Activated T-cell treated with anti-CD3 and anti-CD28 coated beads, Interleukin-2, amount 50 U/mL, for 48 hours (primary cell): ENCODE measurements at places on chromosomes 7 and 10.

DNA sequence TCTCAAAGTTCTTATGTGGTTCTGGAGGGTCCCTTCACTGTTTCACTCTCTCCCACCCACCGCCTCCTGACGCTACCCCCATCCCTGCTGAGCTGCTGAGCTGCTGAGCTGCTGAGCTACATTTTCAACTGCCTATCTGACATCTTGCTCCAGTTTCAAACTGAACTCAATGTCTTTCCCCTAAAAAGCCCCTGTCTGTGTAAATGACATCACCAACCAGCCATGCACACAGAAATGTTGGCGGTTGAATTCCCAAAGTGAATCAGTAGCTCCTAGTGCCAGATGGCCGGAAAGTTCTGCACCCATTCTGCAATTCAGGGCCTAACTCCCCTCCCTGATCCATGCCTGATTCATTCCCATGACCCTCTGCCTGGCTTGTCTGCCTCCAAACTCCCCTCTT lies 71.2 kb downstream of the WNT2 start:
- DNase-seq: no peak

GRCh38 chr7:93563584-93563983 lies 10.9 kb downstream of the CALCR start:
- no peak for DNase-seq

GRCh38 chr10:6401558-6402348 lies 178.3 kb downstream of the PRKCQ start:
- DNase-seq: peak; percentile 63

- DNase-seq: peak; percentile 53
Measured at GRCh38 chr10:72334196-72334824, 20.4 kb downstream of the DNAJB12 start.

- DNase-seq: no peak
Measured at GRCh38 chr10:7260412-7260900, 150.4 kb downstream of the SFMBT2 start.

GRCh38 chr10:5816170-5816569 lies 2.9 kb upstream of the GDI2 start:
- DNase-seq: no peak

- no peak for DNase-seq
Measured at GRCh38 chr10:26368463-26368862, 69.7 kb upstream of the APBB1IP start.

- no peak for DNase-seq
Measured at GRCh38 chr7:84372712-84373111, 178.1 kb upstream of the SEMA3A start.

GRCh38 chr7:135177028-135177696 lies 6.7 kb upstream of the CYREN start:
- no peak for DNase-seq

GRCh38 chr10:110378533-110379108 lies 73.9 kb upstream of the SMNDC1 start:
- DNase-seq: no peak

DNA sequence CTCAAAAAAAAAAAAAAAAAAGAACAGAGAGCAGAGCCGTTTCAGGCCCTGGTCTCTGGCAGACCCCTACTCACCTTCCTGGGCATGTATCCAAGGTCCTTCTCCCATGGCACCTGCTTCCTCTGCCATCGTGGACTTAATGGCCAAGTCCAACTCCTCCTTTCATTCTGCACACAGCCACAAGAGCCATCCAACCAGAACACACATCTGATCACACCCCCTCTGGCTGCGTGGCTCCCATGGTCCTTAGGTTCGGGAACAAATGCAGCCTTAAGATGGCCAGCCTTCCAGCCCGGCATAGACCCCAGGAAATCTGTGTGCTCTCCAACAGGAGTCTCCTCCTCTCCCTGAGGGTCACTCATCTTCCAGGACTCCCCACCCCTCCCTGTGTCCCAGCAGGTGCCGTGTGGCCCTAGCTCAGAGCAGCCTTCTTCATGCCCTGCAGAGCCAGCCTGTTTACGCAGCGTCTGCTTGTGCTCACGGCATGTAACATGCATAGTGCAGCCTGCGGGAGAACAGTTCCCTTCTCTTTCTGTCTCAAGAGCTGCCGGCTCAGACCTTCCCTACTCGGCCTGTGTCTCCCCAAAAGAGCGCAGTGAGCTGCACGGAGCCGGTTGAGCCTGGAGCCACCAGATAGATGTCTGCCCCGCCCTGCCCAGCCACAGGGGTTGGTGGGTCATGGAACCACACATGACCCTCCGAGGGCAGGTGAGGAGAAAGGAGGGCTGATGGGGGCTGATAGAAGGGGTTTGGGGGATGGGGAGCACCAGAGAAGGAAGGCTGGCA lies 157.3 kb downstream of the NRF1 start:
- no peak for DNase-seq

DNA sequence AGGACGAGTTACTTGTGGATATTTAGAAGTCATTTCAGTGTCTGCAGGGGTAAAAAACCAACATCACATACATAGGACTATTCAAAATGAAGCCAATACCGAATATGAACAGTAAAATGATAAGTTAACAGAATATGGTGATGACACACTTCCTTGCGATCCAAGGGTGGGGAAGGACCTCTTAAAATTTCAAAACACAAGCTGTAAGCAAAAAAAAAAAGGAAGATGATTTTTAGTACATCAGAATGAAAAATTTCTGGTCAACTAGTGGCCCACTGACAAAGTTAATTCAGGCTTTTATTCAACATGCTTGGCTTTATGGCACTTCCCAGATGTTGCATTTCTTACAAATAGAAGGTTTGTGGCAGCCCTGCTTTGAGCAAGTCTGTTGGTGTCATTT lies 19.0 kb upstream of the GALNTL5 start:
- DNase-seq: no peak

DNA sequence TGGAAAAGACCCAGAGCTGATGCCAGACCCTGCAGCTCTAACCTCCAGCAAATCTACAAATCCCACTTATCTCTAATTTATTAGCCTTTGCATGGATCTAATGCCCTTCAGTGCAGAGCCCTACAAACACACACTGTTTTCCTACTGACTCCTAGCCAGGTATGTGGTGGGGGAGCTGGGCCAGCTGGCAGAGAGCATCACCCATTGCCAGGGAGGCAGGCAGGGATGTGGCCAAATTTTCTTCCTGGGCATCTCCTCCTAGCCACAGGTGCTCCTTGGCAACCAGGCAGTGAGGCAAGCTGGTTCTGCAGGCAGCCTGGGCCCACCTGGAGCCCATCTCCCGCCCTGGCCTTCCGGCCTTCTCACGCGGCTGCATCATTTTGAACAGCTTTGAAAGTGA lies 55.9 kb upstream of the EMX2 start:
- DNase-seq: no peak

DNA sequence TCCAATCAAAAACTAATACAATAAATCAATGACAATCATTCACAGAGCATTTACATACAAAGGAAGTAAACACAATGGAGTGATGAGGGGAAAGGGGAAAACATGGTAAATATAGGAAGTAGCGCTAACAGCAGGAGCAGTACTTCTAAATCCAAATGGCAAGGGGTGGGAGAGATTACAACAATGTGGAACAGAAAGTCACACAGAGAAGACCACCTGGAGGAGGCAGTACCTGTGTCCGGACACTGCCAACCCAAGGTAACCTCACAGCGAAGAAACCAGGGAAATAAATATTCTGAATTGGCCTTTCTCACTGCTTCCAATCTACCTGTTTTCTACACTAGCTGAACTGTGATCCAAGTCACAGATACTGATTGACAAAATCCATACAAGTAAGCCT lies 58.2 kb downstream of the ABI1 start:
- DNase-seq: no peak

GRCh38 chr7:151793531-151793951 lies 83.4 kb downstream of the PRKAG2 start:
- DNase-seq: no peak

DNA sequence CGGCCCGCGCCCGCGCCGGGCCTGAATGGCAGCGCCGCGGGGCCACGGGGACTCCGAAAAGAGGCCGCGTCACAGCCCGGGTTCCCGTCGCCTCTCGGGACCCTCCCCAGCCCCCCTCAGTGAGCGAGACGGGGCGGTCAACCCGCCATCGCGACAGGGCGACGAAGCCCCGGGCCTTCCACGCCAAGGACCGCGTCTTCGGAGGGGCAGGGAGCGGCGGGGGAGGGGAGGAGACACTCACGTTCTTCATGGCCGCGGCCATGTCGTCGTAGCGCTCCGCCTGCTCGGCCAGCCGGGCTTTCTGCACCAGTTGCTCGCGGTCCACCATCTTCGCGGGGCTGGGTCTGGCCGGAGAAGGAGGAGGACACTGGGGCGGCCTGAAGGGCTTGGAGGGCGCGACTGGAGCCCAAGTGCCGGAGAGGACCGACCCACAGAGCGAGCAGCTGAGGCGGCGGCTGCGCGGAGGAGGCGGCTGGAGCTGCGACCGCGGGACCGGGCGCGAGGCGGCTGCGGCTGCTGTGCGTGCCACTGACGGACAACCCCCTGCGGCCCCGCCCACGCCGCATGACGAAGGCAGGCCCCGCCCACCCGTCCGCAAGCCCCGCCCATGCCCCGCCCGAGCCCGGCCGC lies at the start of gene YWHAG:
TSS of gene YWHAG (minus strand) at position 511 of the 630 bp plus-strand sequence. CDS start at position 328, 183 bp downstream.
- no peak for DNase-seq

GRCh38 chr7:151655555-151655954 lies 135.9 kb upstream of the RHEB start:
- no peak for DNase-seq
